ENCODE measurements at places on chromosomes 3 and 15.

GRCh38 chr15:52975941-52976449 is 185.9 kb upstream of the ONECUT1 start:
- H3K4me3 ChIP-seq: no peak overlapping the region
- H3K4me1 ChIP-seq: no peaks in the 10 kb centered on the region
- no peak for DNase-seq
- no peaks in the 10 kb centered on the region for H3K27me3 ChIP-seq

DNA sequence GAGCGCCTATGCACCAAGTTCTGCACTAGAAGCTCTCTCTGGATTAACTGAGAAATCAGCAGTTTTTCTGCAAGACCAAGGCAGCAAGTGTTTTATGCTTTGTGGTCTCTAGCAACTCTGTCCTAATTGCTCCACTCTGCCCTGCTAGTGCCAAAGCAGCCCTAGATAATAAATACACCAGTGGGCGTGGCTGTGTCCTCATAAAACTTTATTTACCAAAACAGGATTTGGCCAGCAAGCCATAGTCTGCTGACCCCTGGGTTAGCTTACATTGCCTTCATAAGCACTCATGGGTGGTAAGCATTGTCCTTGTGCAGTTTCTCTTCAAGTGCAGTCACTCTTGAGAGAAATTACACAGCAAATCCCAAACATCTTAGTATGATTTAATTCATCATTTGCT is 30.7 kb upstream of the SLC24A5 start:
- H3K4me1 ChIP-seq: no peaks in the 10 kb centered on the region
- no peak overlapping the region for H3K27ac ChIP-seq
- peaks cover 9% of the 10 kb centered on the region for H3K27me3 ChIP-seq
- no peak for DNase-seq
- H3K4me3 ChIP-seq: no peak overlapping the region

GRCh38 chr3:70992562-70993204 is 590.8 kb downstream of the FOXP1 start:
- no peak overlapping the region for H3K4me3 ChIP-seq
- H3K36me3 ChIP-seq: peaks cover 46% of the 10 kb centered on the region
- peak overlapping the region; percentile 90 for H3K27ac ChIP-seq
- no peaks in the 10 kb centered on the region for H3K27me3 ChIP-seq
- H3K4me1 ChIP-seq: peaks cover 66% of the 10 kb centered on the region

DNA sequence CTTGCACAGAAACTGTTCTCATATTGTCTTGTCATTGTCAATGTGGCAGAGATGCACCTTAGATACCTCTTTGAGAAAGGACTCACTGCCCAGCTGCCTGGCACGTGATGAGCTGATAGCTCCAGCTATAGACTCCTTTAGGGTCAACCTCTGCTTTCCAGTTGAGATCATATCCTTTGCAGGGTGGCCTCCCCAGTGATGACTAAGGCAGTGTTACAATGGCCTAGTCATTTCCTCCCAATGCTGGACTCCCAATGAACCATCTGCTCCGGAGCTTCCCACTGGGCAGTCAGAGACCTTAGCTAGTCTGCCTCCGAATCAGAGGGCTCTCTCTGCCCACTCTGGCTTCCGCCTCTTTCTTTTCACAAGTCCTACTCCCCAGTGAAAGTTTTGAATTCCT is 79.5 kb downstream of the CHRD start:
- no peaks in the 10 kb centered on the region for H3K36me3 ChIP-seq
- no peak for DNase-seq
- H3K4me1 ChIP-seq: peaks cover 1% of the 10 kb centered on the region
- H3K4me3 ChIP-seq: no peak overlapping the region

DNA sequence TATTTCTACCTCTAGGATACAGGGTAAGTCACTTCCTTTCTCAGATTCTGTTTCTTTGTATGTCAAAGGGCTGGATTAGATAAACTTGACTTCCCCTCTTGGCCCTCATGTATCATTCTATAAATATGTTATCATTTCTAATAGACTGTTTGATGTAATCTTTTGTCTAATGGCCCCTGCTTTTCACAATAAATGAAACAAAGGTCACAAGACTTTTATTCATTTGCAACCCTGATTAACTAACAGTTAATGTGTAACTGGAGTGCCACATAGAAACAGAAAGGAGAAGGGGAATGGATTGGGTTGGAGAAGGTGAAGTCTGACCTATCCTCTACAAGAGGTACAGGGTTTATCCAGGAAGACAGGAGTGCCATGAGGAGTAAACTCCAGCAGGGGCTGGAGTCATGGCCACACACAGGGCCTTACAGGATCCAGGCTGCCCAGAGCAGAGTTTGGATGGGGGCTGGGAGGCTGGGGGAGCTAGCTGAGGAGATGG is 8.0 kb upstream of the B3GNT5 start:
- DNase-seq: no peak
- peaks cover 4% of the 10 kb centered on the region for H3K27me3 ChIP-seq
- no peak overlapping the region for H3K27ac ChIP-seq
- H3K4me1 ChIP-seq: peaks cover 7% of the 10 kb centered on the region

DNA sequence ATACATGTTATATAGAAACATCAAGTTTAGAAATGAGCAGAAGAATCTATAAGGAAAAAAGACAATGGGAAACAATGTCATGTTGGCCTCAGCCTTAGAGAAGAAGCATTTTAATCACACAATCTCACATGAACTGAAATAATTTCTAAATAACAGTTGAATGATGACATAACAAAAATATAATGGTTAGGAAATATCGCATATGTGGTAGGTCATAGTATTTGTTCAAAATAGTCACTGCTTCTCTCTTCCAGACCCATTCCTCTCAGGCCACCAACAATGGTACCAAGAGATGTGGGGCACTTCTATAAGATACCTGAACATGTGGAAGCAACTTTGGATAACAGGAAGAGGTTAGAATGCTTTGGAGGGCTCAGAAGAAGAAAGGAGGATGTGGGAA is 195.7 kb upstream of the PDZRN3 start:
- DNase-seq: no peak
- H3K4me1 ChIP-seq: peaks cover 27% of the 10 kb centered on the region
- H3K27me3 ChIP-seq: no peaks in the 10 kb centered on the region
- peak overlapping the region; percentile 63 for H3K27ac ChIP-seq

- peak overlapping the region; percentile 94 for H3K27ac ChIP-seq
- peaks cover 11% of the 10 kb centered on the region for H3K36me3 ChIP-seq
- DNase-seq: peak; percentile 88
- peak overlapping the region; percentile 88 for H3K4me3 ChIP-seq
Observed at GRCh38 chr3:107523289-107523538, 452 bp downstream of the BBX start.

DNA sequence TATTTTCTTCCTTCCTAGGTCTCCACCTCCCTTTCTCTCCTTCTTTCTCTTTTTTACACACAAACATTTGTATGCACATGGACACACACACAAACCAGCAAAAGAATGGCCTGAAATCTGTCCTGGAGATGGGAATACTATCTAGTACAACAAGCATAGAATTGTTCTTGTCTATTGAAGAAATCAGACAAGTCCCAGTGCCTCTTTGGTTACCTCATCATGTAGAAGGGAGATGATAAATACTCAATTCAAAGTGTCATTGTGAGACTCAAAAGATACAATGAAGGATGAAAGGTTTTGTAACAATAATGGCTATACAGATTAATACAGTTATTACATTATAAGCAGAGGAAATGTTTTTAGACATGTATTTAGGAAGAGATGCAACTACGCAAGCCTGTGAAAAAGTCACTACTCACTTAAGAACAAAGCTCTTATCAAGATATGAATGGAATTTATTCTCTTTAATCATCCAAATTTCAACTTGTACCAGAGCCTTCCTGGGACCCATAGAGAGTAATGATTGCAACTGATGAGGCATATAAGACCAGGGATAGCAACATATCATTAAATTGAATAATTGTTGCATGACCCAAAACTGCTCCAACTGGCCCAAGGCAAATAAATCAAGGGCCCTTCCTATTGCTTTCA is 43.2 kb downstream of the P3H2 start:
- no peak for DNase-seq
- H3K36me3 ChIP-seq: peaks cover 4% of the 10 kb centered on the region
- peaks cover 68% of the 10 kb centered on the region for H3K4me1 ChIP-seq
- H3K27ac ChIP-seq: peak overlapping the region; percentile 98
- no peaks in the 10 kb centered on the region for H3K27me3 ChIP-seq

GRCh38 chr3:156509189-156510174 is 45.4 kb downstream of the SSR3 start:
- DNase-seq: no peak
- peaks cover 2% of the 10 kb centered on the region for H3K36me3 ChIP-seq
- H3K27me3 ChIP-seq: peaks cover 5% of the 10 kb centered on the region

DNA sequence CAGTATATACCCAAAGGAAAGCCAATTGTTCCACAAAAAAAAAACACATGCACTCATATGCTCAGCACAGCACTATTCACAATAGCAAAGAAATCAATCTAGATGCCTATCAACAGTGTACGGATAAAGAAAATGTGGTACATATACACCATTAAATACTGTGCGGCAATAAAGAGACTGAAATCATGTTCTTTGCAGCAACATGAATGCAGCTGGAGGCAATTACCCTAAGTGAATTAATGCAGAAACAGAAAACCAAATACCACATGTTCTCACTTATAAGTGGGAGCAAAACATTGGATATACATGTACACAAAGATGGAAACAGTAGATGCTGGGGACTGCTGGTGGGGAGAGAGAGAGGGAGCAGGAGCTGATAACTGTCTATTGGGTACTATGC is 124.2 kb upstream of the AADACL2 start:
- H3K4me3 ChIP-seq: no peak overlapping the region
- DNase-seq: no peak
- H3K4me1 ChIP-seq: peaks cover 31% of the 10 kb centered on the region

- no peak overlapping the region for H3K4me3 ChIP-seq
- H3K4me1 ChIP-seq: peaks cover 10% of the 10 kb centered on the region
- no peaks in the 10 kb centered on the region for H3K27me3 ChIP-seq
- DNase-seq: no peak
- no peaks in the 10 kb centered on the region for H3K36me3 ChIP-seq
Observed at GRCh38 chr3:102736288-102736974, 301.6 kb downstream of the ZPLD1 start.

DNA sequence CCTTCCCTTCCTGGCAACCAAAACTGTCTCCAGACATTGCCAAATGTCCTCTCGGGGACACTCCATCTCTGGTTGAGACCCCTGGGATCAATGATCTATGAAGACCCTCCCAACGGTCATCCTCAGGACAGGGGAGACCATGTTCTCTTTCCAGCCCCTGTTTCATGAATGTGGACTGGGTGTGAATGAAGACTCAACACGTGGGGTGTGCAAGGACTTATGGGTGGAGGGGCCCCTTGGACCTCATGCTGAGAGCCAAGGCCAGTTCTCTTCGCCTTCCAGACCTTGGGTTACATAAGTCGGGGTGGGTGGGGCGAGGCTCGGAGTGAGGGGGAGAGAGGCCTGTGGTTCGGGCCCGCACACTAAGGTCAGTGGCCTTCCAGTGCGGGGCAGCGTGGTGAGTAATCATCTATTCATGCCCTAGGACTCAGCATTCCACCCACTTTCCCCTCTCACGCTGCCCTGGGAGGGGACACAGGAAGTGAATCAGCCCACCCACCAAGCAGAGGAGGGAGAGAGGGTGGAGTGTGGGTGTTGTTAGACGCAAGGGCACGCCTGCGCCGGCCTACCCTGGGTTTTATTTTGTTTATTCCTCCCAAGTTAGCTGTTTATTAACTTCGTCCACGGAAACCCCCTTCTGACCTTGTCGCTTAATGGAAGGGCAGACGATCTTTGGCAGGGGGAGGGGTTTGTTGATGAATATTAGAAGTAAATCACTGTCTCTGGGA is 6.7 kb downstream of the PAQR5 start:
- peaks cover 28% of the 10 kb centered on the region for H3K4me1 ChIP-seq
- no peaks in the 10 kb centered on the region for H3K36me3 ChIP-seq
- no peak overlapping the region for H3K4me3 ChIP-seq
- H3K27ac ChIP-seq: peak overlapping the region; percentile 66

DNA sequence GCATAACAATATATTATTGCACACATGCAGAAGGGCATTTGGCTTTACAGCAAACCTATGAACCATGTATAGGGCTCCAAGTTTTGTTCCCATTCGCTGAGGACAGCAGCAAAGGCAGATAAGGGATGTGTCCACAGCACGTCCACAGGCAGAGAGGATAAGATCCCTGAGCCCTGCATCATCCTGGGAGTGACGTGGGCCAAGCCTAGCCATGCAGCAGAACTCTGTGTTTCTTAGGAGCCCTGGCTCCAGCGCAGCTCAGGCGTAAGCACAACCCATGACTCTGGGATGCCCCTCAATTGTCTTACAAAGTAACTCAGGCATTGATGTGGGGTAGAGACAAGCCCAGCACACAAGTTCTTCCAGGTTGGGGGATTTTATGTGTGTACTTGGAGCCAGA is 194.3 kb upstream of the CTDSPL start:
- peaks cover 6% of the 10 kb centered on the region for H3K4me1 ChIP-seq
- no peak for DNase-seq
- H3K4me3 ChIP-seq: no peak overlapping the region
- peaks cover 38% of the 10 kb centered on the region for H3K27me3 ChIP-seq
- H3K36me3 ChIP-seq: no peaks in the 10 kb centered on the region

DNA sequence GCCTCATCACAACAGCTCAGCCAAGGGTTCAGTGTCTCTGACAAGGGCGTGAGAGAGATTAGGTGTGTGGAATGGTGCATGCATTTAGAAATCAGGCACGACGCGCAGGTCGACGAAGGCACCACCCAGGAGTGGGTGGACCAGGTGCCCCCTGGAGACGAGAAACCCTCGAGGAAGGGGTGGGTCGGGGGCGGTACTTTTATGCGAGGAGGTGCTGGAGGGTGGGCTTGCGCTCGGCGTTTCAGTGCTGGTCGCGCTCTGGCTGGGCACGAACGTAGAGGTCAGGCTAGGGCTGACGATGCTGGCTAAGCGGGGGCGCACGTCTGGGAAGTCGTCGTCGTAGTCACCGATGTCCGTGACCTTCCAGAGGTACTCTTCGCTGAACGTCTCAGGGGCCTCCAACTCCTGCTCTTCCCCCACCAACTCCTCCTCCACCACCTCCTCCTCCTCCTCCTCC is 393 bp downstream of the ERICH6 start:
- H3K27ac ChIP-seq: peak overlapping the region; percentile 98
- no peak for DNase-seq
- peaks cover 13% of the 10 kb centered on the region for H3K4me1 ChIP-seq
- H3K27me3 ChIP-seq: no peaks in the 10 kb centered on the region

DNA sequence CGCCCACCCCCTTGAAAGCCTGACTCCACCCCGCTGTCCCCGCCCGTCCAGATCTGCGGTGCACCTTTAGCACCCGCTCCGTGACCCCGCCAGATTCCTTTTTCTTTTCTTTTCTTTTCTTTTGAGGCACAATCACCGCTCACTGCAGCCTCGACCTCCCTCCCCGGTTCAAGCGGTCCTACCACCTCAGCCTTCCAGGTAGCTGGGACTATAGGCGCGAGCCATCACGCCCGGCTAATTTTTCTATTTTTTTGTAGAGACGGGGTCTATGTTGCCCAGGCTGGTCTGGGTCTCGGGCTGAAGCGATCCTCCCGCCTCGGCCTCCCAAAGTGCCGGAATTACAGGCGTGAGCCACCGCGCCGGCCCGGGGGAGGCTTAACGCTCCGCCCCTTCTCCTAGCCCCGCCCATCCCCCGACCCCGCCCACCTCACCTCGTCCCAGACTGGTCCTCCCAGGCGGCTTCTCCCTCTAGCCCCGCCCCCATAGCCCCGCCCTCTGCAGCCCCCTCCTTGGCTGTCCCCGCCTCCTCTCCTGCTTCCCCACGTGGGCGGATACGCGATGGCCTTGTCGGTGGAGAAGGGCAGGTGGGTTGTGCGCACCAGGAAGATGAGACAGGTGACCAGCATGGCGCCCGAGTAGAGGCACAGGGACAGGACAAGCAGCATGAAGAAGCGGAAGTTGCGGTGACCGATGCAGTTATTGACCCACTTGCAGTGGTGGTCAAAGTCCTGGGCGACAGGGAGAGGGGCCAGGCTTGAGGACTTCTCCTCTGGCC is 3.2 kb downstream of the ZDHHC19 start:
- DNase-seq: no peak
- H3K4me1 ChIP-seq: peaks cover 12% of the 10 kb centered on the region
- no peak overlapping the region for H3K27ac ChIP-seq
- H3K36me3 ChIP-seq: no peaks in the 10 kb centered on the region
- peaks cover 9% of the 10 kb centered on the region for H3K27me3 ChIP-seq

Data from osteocyte (in vitro differentiated cells).